Activated T-helper 17 cell treated with anti-CD3 and anti-CD28 coated beads, Interleukin-2, amount 50 U/mL, for 72 hours (primary cell): ENCODE measurements at places on chromosomes 12 and 14. TPM values are rescaled to one million over a fixed set of nuclear protein-coding genes. Genes with fewer than 3 reads are reported as not detected.

The TIGAR gene
- total RNA-seq: 12.7 TPM

The GNB3 gene
- 0.66 TPM for total RNA-seq

The AQP6 gene
- total RNA-seq: not detected

The SLCO1C1 gene
- total RNA-seq: not detected

The DLK1 gene
- not detected for total RNA-seq

The TRIP11 gene
- 39.8 TPM for total RNA-seq

The TCL1B gene
- not detected for total RNA-seq

DNA sequence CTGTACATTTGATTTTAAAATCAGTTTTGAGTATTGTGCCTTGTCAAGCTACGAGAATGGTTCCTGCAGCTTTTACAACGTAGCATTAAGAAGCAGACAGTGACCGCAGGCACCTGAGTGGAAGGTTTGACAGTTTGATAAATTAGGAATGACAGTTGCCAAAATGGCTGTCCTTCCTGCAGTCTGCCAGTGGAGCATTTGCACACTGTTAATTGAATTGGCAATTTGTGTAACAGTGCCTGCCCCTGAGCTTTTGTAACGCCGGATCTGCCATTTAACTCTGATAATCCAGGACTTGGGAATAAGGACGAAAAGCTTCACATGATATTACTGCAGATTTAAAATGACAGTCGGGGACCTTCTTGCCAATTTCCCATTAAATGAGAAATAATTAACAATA, 385.3 kb downstream of the NPAS3 start:
- ATAC-seq: no peak

- ATAC-seq: no peak
Observed at GRCh38 chr12:116373572-116374206, 96.2 kb upstream of the MED13L start.

GRCh38 chr14:104202259-104203070, 64.1 kb downstream of the KIF26A start:
- ATAC-seq: no peak

DNA sequence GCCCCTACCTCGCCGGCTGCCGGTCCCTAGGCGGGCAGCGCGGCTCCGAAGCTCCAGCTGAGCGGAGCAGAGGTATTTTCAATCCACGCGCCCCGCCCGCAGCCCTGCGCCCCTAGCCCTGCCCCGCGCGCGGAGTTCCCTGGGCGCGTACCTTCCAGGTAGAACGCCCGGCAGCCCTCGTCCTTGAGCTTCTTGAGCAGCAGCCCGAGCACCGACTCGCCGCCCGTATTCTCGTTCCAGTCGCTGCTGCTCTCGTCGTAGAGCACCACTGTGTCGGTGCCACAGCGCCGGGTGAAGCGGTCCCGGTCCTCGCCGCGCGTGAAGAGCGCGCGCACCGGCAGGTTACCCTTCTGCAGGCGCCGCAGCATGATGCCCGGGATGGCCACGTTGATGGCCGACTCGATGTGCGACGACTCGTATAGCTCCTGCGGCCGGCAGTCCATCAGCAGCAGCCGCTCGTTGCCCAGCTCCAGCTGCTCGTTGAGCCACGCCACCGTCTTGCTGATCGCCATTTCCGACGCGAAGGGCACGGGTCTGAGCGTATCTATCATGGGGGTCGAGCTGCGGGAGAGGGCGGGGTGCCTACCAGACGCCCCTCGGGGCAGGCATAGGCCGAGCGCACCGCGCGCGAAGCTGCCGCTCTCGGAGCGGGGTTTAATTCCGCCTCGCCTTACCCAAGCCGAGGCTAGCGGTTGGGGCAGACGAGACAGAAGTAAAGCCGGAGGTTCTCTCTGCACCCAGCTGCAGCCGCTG, 636 bp downstream of the DUSP6 start:
- ATAC-seq: peak; percentile 16

DNA sequence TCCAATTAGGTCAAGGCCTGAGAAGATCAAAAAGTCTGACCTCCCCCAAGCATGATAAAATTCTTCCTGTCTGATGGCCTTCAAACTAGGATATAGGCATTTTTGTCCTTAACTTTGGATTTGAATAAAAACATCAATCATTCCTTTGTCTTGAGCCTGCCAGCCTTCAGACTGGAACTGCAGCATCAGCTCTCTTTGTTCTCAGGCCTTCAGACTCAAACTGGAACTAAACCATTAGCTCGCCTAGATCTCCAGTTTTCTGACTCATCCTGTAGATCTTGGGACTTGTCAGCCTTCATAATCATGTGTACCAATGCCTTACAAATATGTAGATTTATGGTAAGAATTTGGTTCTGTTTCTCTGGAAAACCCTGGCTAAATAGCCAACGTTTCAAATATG, 721.7 kb downstream of the GALC start:
- ATAC-seq: no peak

- no peak for ATAC-seq
Observed at GRCh38 chr12:3152011-3152511, 74.9 kb downstream of the TSPAN9 start.

- ATAC-seq: no peak
Observed at GRCh38 chr12:52217223-52217622, 15.8 kb upstream of the KRT7 start.

DNA sequence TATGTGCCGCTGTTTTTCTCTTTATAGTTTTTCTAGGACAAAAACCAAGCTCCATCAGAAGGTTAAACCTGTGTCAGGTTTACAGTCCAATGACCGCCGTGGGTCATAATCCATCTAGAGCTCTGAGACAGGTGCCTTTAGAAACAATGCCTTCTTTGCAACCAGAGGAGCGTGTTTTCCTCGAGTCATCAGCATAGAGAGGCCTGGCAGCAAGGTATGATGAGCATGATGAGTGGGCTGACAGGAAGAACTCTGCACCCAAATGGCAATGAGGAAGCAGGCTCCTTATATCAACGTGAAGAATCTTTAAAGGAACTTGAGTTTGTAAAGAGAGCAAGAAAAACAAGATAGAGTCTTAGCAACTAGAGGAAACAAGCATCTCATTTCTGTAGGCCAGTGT, 60.5 kb upstream of the NUDT4 start:
- ATAC-seq: no peak

DNA sequence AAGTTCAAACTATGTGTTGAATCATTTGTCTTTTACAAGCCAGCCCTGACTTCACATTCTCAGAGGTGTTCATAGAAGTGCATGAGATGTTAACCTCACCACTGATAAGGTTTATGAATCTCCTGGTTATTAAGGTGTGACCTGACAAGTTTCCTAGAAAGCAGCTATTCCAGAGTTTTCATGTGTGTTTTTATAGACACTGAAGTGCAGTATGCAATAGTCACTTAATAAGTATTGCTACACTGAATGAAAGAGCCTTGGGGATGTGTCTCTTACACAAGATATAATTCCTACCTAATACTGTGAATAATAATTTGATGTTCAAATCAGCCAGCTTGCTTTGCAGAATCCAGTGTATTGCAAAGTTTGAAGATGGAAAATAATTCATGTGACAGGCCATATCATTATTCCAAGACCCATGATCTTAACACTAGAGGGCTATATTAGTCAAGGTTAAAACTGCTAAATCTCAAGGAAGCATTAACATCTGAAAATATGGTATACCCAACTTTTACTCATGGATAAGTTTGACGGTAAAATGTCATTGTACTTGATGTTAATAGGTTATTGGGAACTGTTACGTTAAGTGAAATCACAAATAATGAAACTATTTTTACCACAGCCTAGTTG, 13.0 kb downstream of the SLC25A3 start:
- ATAC-seq: no peak

DNA sequence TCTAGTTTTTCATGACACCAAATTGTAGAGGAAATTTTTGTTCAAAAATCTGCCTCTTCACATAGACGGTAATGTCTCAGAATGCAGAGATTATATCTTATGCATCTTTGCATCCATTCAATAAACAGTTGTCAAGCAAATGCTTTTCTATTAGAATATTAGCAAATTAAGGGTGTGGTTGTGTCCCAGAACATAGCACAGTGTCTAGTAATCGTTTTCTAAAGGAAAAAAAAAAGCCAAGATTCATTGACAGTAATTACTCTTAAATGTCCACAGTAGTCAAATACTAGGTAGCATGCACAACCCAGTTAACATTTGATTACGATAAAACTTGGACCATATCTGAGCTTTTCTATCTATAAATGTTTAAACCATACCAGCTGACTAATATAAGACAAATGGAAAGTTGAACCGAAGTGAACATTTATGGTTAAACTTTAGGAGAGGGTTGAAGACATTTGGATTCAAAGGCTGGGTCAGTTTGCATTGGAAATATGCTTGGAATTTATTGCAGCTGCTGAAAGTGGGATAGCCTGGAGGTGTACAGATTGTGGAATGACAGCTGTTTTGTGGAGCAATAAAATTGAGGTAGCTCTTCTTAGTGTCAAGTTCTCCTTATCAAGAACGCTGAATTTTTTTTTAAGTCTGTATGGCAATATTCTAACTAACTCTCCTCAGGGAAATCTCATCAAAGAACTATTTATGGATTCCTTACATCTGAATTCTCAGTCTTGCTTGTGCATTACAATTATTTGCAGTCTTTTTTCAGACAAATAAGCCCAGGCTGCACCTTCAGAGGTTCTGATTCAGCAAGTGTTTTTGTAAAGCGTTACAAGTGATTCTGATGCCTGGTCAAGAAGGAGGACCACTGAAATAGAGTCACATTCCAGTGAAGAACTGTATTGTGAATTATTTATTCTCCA, 66.7 kb upstream of the ATP2B1 start:
- no peak for ATAC-seq

DNA sequence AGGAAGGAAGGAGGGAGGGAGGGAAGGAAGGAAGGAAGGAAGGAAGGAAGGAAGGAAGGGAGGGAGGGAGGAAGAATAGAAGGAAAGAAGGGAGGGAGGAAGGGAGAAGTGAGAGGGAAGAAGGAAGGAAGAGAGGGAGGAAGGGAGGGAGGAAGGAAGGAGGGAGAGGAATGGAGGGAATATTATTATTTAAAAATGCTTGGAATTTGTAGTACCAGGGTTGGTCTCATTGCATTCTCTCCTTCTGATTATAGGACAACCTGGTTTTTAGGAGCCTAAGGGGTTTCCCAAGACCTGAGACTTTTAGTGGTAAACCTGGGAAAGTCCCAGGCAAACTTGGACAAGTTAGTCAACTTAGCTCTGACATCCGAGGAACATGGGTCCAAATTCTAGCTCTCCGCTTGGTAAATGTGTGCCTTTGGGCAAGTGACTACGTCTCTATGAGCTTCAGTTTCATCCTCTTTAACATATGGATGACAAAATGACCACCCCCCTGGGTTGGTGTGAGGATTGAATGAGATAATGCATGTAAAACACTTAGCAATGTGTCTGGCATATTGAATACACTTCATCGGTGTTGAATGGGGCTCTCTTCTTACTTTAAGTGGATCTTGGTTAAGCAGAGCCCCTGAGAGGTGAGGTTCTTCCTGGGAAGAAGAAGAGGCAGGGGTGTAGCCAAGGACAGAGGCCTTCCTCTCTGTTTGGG, 690.7 kb upstream of the TBX3 start:
- ATAC-seq: no peak

- no peak for ATAC-seq
Observed at GRCh38 chr14:65872536-65872935, 460.0 kb downstream of the FUT8 start.

DNA sequence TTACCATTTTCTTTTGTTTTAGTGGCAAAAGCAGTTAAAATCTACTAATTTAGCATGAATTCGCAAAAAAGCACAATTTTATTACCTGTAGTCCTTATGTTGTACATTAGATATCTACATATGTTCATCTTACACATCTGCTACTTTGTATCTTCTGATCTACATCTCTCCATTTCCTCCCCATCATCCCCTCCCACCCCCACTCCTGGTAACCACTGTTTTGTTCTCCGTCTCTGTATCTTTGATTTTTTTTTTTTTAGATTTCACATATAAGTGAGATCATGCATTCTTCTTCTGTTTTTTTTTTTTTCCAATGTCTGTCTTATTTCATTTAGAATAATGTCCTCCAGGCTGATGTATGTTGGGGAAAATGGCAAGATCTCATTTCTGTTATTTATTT, 922.7 kb downstream of the VRK1 start:
- no peak for ATAC-seq

- ATAC-seq: no peak
Observed at GRCh38 chr12:77202457-77203060, 137.2 kb upstream of the E2F7 start.

GRCh38 chr12:67411562-67411961, 142.4 kb downstream of the CAND1 start:
- ATAC-seq: no peak

DNA sequence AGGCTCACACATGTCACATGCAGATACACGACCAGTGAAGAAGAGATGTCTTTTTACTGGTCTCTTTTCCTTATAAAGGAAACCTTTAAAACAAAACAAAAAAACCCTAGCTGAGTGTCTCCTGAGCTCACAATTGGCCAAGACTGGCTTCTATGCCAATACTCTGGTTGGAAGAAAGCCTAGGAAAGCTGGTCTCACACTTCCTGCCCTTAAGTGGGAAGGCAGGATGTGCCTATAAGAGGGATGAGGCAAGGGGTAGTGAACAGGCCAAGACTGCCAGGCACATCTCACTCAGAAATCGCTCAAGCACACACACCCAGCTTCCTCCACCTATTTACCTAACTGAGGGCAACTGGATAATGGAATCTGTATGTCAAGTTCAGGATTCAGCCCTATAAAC, 50.0 kb downstream of the SOCS2 start:
- no peak for ATAC-seq

DNA sequence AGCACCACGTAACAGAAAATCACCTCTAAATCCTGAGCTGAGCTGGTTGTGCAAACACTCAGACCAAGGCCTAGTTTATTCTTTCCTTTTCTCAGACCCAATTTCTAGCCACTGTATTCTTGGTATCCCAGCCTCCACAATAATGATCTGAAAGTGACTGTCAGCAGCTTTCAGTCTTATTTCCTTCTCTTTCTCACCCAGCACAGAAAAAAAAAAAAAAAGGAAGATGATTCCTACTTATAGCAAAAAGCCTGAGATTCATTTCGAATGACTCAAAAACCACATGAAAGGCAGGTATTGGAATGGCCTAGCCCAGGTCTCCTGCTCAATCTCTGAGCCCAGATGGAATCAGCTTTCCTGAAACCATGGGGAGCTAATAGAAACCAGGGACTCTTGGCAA, 298.6 kb upstream of the PPFIA2 start:
- no peak for ATAC-seq

DNA sequence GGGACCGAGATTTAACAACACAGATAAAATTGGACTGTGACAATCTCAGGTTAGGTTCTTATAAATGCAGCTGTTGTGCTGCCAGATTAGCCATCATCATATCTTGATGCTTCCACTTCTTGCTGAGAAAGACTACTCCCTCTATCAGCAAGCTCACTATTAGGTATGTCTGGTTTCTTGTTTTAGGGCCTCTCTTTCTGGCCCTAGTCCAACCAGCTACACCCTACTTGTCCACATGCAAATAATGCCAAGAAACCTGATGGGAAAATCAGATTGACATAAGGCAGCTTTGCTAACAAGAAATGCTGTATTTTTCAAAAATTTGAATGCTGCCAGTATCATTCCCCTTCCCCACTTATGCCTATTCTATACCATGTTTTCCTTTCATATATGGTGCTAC, 296.0 kb downstream of the RMST start:
- ATAC-seq: no peak

DNA sequence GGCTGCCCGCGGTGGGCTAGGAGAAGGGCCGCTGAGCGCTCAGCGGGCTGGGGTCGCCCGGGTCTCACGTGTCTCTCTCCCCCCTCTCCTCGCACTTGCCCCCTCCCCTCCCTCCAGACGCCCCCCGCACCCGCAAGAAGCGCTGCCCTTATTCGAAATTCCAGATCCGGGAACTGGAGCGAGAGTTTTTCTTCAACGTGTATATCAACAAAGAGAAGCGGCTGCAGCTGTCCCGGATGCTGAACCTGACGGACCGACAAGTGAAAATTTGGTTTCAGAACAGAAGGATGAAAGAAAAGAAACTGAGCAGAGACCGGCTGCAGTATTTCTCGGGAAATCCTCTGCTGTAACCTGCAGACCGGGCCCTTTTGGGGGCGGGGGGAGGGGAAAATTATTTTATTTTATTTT, 314 bp upstream of the HOTAIR start:
- no peak for ATAC-seq
